ENCODE measurements at places on chromosomes 4 and X. TPM values are rescaled to one million over a fixed set of nuclear protein-coding genes. Genes with fewer than 3 reads are reported as not detected.
A peak's percentile ranks its signal among the peaks of the same experiment; 100 is the strongest.

GRCh38 chrX:49876750-49877149 is 2.5 kb upstream of the USP27X start:
- no peak overlapping the region for H3K4me3 ChIP-seq
- no peak for DNase-seq
- H3K4me1 ChIP-seq, result no peaks in the 10 kb centered on the region
- no peaks in the 10 kb centered on the region for H3K36me3 ChIP-seq

The CT47B1 gene
- not detected for total RNA-seq

DNA sequence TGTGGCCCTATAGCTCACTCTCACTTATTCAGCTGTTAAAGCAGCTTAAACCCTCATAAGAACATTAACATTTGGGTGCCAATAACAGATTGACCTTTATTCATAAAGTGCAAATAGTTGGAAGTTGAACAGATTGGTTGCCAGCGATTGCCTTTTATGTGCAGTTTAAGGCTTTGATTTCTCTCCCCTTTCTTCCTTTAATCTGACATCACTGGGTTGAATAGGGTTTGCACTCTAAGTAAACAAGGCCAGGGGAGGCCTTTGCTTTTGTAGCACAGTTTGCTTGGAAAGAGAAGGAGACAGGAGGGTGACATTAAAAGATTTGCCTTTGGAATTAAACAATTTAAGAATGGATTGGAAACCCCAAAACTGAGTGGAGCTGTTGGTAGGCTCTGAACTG is 114.3 kb downstream of the NKX6-1 start:
- no peaks in the 10 kb centered on the region for H3K27me3 ChIP-seq
- H3K4me1 ChIP-seq, result no peaks in the 10 kb centered on the region
- DNase-seq, result no peak
- no peak overlapping the region for H3K27ac ChIP-seq

The MTMR8 gene
- total RNA-seq, result 3.1 TPM

- DNase-seq, result no peak
- H3K4me3 ChIP-seq, result no peak overlapping the region
- peaks cover 44% of the 10 kb centered on the region for H3K27me3 ChIP-seq
- no peak overlapping the region for H3K27ac ChIP-seq
- peaks cover 7% of the 10 kb centered on the region for H3K4me1 ChIP-seq
These were observed 52.4 kb upstream of the TMEM33 start for GRCh38 chr4:41882625-41883347.

DNA sequence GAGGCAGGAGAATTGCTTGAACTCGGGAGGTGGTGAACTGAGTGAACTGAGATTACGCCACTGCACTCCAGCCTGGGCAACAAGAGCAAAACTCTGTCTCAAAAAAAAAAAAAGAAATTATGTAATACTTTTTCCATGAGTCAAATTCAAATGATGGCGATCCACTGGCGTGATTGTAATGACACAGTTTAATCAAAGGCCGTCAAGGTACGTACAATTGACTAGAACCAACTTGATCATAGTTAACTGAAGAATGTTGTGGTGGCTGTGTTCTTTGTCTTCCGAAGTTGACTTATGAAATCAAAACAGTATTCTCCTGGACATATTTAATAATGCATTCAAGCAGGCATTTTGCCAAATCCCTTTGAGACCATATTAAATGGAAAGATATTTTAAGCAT is 318.6 kb upstream of the FAT1 start:
- H3K27ac ChIP-seq, result no peak overlapping the region
- H3K36me3 ChIP-seq, result no peaks in the 10 kb centered on the region
- no peak overlapping the region for H3K4me3 ChIP-seq
- H3K4me1 ChIP-seq, result no peaks in the 10 kb centered on the region

The DEFB131A gene
- not detected for total RNA-seq

GRCh38 chr4:167918077-167918476 is 174.3 kb upstream of the ANXA10 start:
- no peaks in the 10 kb centered on the region for H3K27me3 ChIP-seq
- no peak for DNase-seq
- H3K4me1 ChIP-seq, result no peaks in the 10 kb centered on the region

GRCh38 chrX:119488749-119489148 is 20.5 kb downstream of the SLC25A5 start:
- H3K4me1 ChIP-seq, result no peaks in the 10 kb centered on the region
- H3K27ac ChIP-seq, result no peak overlapping the region
- H3K36me3 ChIP-seq, result no peaks in the 10 kb centered on the region
- H3K27me3 ChIP-seq, result peaks cover 7% of the 10 kb centered on the region
- DNase-seq, result peak; percentile 70
- H3K4me3 ChIP-seq, result no peak overlapping the region

DNA sequence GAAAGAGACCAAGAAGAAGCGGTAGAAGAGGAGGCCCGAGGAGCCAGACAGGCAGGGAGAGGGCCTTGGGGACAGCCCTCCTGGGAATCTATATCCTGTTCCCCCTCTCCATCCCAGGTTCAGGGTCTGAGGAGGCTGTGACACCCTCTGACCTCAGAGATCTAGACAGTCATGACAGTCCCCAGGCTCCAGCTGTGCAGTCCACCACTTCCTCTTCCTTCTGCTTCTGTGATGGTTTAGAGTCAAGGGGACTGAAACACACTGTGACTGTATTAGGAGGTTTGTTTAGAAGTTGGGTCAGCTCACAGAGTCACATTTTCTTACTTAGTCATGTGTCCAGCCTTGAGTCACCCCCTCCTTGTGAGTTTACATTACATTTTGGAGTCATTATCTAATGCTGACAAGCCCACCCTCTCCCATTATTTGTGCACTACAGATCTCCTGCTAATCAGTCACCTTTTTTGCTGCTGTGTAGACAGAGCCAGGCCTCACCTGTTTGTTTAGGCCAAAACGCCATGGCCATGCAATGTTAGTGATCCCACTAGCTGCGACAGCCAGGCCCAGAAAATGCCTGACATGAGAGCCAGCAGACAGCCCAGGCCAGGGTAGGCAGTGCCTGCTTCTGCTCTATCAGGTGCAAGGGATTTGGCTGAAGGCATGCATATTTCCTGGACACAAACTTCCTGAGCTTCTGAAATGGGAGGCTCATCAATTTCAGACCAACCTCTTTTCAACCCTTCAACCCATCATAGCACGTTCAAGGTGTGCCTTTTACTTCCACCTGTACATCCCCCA is 26.0 kb downstream of the MANBA start:
- no peak overlapping the region for H3K4me3 ChIP-seq
- no peak for DNase-seq
- no peak overlapping the region for H3K27ac ChIP-seq
- H3K27me3 ChIP-seq, result no peaks in the 10 kb centered on the region

The AREG gene
- total RNA-seq, result not detected

GRCh38 chr4:154618708-154619315 is 6.4 kb upstream of the FGG start:
- no peak overlapping the region for H3K27ac ChIP-seq
- no peaks in the 10 kb centered on the region for H3K27me3 ChIP-seq
- H3K4me1 ChIP-seq, result no peaks in the 10 kb centered on the region
- DNase-seq, result peak; percentile 36
- H3K36me3 ChIP-seq, result no peaks in the 10 kb centered on the region
